Panc1 (cell line): ENCODE measurements at places on chromosomes 3 and 15. TPM values are rescaled to one million over a fixed set of nuclear protein-coding genes. Genes with fewer than 3 reads are reported as not detected.

DNA sequence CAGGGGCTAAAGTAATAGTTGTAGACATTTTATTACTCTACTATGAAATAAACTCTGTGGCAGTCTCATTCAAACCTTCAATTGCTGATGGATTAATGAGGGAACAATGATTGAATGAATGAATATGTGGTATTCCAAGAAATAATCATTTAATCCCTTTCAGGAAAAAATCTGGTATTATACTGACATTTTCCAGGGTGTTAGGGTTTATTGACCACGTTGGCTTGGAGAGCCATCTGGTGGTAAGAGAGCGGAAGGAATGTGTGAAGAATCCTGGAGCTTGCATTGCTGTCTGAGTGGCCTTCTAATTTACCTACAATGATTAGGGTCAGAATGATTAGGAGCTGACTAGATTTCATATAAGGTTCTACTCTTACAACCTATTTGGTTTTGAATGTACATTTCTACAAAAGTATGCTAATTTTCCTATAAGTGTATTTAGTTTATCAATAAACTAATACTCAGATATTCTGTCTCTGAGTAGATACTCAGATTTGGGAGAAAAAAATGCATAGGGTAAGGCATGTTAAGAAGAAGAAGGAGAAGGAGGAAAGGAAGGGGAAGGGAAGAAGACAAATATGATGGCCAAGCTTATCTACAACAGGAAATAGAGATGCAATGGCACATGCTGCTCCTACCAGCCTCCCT is 249.9 kb downstream of the ROBO1 start:
- H3K4me3 ChIP-seq, result no peak overlapping the region
- no peaks in the 10 kb centered on the region for H3K27me3 ChIP-seq
- no peaks in the 10 kb centered on the region for H3K36me3 ChIP-seq
- no peak for DNase-seq
- no peaks in the 10 kb centered on the region for H3K4me1 ChIP-seq
- no peak overlapping the region for H3K27ac ChIP-seq

DNA sequence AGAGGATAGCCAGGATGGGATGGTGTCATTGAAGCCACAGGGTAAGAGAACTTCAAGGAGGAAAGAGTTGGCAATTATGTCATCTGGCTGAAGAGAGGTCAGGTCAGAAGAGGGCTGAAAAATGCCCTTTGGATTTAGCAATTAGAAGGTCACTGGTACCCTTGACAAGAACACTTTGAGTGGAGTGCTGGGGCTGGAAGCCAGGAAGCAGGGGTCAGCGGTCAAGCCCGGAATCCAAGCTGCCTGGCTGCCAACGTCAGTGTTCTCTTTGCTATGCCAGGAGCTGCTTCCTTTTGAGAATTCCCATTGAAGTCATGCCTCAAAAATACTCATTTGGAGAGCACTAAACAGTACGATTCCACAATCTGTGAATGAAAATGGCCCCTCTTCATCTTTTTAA is 386.5 kb downstream of the SHQ1 start:
- no peaks in the 10 kb centered on the region for H3K4me1 ChIP-seq
- no peak overlapping the region for H3K4me3 ChIP-seq
- no peaks in the 10 kb centered on the region for H3K36me3 ChIP-seq
- no peak for DNase-seq
- H3K27me3 ChIP-seq, result no peaks in the 10 kb centered on the region; the same call in 1 of the 2 replicates

DNA sequence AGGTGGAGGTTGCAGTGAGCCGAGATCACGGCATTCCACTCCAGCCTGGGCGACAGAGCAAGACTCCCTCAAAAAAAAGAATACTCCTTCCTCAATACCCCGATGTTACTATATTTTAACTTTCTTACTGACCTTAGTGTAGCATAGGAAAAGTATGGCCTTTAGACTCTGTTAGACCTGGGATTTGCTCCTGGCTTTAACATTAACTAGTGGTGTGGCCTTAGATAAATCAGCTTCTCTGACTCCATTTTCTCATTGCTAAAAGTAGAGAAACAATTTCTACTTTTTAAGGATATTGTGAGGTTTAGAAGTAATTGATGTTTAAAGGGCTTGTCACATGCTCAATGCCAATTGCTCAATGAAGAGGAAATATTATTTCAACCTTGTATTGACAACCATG is 7.6 kb upstream of the IL1RAP start:
- no peak overlapping the region for H3K27ac ChIP-seq
- H3K4me1 ChIP-seq, result no peaks in the 10 kb centered on the region
- H3K27me3 ChIP-seq, result no peaks in the 10 kb centered on the region; the same call in 1 of the 2 replicates
- no peak for DNase-seq
- H3K4me3 ChIP-seq, result no peak overlapping the region
- no peaks in the 10 kb centered on the region for H3K36me3 ChIP-seq

- no peak for DNase-seq
- H3K27me3 ChIP-seq, result no peaks in the 10 kb centered on the region
- no peak overlapping the region for H3K27ac ChIP-seq
- no peak overlapping the region for H3K4me3 ChIP-seq
- H3K4me1 ChIP-seq, result no peaks in the 10 kb centered on the region
- H3K36me3 ChIP-seq, result no peaks in the 10 kb centered on the region
Measured at GRCh38 chr3:152083135-152083534, 185.6 kb upstream of the MBNL1 start.

DNA sequence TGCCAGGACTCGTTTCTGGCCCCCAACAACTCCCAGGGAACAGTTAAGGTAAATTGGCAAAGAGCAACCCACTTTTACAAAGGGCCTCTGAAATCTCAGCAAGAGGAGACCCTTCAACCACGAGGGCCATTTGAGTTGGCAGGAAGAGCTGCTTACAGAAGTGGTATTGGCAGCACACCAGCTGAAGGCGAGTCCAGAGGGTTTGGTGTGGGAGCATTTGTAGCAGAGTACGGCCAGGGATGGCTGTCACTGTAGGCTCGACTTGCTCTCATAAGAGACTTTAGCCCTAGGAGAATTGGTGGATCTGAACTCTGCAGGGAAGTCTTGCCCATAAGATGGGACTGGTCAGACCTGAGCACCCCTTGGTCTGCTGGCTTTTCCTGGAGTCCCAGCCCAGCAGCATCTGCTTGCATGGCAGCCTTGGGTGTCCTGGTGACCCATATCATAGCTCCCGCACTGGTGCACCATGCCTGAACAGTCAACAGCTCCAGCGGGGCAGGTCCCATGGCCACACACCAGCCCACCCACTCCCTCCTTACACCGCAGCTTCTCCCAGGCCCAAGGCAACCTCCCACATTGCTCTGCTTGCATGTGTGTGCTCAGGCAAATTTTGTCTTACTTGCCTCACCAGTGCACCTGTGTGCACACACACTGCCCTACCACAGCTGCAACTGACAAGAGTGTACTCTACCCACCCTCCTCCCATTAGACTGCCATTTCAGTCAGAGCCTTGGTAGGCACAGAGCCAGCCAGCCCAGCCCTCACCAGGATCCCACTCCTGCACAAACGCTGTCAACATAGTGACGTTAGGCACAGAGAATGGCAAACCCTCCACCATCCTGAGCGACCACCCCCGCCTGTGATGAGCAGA is 861.6 kb upstream of the DPPA4 start:
- DNase-seq, result no peak
- H3K27ac ChIP-seq, result no peak overlapping the region
- no peaks in the 10 kb centered on the region for H3K36me3 ChIP-seq
- H3K27me3 ChIP-seq, result no peaks in the 10 kb centered on the region
- no peaks in the 10 kb centered on the region for H3K4me1 ChIP-seq
- H3K4me3 ChIP-seq, result no peak overlapping the region

DNA sequence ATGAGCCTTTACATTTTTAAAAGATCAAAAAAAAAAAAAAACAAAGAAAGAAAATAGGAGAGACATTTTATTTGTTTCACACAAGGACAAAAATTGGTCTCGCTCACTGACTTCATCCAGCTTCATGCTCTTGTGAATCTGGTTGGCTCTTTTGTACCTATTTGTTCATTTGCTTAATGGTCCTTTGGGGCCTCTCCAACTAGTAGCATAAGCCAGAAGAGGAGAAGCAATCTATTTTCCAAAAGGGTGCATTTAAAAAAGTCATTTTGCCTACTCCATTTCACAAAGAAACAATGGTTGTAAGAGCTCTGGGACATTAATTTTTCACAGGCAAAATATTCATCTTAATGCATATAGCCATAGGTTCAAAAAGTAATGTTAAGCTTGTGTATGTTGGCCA is 168.3 kb upstream of the ADAMTS9 start:
- no peaks in the 10 kb centered on the region for H3K27me3 ChIP-seq
- H3K4me1 ChIP-seq, result no peaks in the 10 kb centered on the region
- no peaks in the 10 kb centered on the region for H3K36me3 ChIP-seq
- H3K27ac ChIP-seq, result no peak overlapping the region
- no peak overlapping the region for H3K4me3 ChIP-seq

DNA sequence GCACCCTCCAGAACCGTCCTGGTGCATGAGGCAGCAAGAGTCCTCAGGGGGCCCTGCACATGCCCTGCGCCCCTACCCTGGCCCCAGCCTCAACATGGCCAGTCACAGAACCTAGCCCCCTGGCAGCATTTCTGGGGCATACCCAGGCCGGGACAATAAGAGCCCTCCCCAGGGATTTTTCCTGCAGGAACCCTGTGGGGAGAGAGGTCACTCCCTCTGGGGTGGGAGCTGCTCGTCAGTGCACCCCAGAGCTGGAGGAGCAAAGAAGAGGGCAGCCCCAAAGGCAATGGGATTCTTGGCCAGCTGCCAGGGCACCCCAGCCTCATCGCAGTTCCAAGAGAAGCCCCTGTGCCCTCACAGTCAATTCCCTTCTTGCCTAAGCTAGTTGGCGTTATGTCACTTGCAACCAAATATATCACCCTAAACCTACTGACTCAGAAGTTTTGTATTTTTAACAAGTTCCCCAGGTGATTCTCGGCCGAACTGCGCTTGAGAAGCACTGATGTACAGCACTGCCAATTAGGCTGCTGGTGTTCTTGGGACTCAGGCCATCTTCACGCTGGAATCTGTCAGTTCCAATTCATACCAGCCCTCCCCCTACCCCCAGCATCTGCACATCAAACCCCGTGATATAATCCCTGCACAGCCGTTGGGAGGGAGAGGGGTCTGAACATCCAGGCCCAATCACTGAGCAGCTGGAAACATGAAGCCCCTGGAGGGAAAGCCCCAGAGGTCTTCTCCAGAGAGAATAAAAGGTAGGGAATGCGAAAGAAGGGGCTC is 87.5 kb upstream of the PRR20G start:
- no peak overlapping the region for H3K27ac ChIP-seq
- H3K4me1 ChIP-seq, result no peaks in the 10 kb centered on the region
- H3K4me3 ChIP-seq, result no peak overlapping the region
- H3K27me3 ChIP-seq, result peaks cover 9% of the 10 kb centered on the region; the same call in 1 of the 2 replicates
- H3K36me3 ChIP-seq, result no peaks in the 10 kb centered on the region
- no peak for DNase-seq

- no peaks in the 10 kb centered on the region for H3K4me1 ChIP-seq
- no peak for DNase-seq
- no peak overlapping the region for H3K27ac ChIP-seq
- H3K27me3 ChIP-seq, result no peaks in the 10 kb centered on the region
- no peaks in the 10 kb centered on the region for H3K36me3 ChIP-seq
- H3K4me3 ChIP-seq, result no peak overlapping the region
Measured at GRCh38 chr3:135226057-135226456, 431.0 kb downstream of the EPHB1 start.

GRCh38 chr15:60162251-60162967 is 158.3 kb downstream of the FOXB1 start:
- H3K27me3 ChIP-seq, result peaks cover 7% of the 10 kb centered on the region; the same call in 1 of the 2 replicates
- no peak for DNase-seq
- no peaks in the 10 kb centered on the region for H3K4me1 ChIP-seq
- H3K4me3 ChIP-seq, result no peak overlapping the region
- H3K27ac ChIP-seq, result no peak overlapping the region

DNA sequence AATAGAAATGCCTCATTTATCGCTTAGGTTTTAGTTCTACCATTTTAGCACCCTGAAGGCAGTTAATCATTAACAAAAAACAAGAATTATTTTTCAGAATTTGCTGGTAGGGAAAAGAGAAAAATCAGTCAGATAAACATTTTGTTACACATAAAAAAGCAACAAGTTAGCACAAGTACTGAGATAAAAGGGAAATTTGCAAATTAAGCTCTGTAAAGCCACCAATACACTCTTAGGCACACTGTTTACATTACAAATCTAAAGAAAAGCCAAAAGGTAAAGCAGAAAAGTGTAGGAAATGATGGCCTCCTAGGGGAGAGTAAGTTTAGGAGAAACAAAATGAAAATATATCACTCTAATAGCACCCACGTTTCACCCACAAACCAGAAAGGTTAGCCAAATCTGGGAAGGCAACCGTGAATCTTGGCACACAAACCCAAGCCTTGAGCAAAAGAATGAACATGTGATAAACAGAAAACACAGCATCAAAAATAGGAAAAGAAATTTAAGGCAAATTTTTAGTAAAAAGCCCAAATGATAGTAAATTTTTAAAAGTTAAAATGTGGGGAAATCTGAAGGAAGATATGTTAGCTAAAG is 1.6 kb upstream of the SATB1 start:
- no peak for DNase-seq
- no peaks in the 10 kb centered on the region for H3K36me3 ChIP-seq
- no peak overlapping the region for H3K4me3 ChIP-seq
- peaks cover 10% of the 10 kb centered on the region for H3K27me3 ChIP-seq
- H3K27ac ChIP-seq, result no peak overlapping the region
- H3K4me1 ChIP-seq, result peaks cover 2% of the 10 kb centered on the region

- no peaks in the 10 kb centered on the region for H3K27me3 ChIP-seq
- DNase-seq, result no peak
- no peak overlapping the region for H3K4me3 ChIP-seq
Measured at GRCh38 chr15:36898536-36899126, 201.7 kb downstream of the MEIS2 start.

- no peak for DNase-seq
- no peak overlapping the region for H3K27ac ChIP-seq
- no peaks in the 10 kb centered on the region for H3K36me3 ChIP-seq
- no peak overlapping the region for H3K4me3 ChIP-seq
- H3K4me1 ChIP-seq, result no peaks in the 10 kb centered on the region
Measured at GRCh38 chr3:176566757-176567156, 630.5 kb downstream of the TBL1XR1 start.

Gene KLHL6
- 0.03 TPM for total RNA-seq

Gene RBMS3
- 1.1 TPM for total RNA-seq
